ENCODE measurements at places on chromosomes 1 and 21.

- DNase-seq: no peak
Measured at GRCh38 chr1:167761400-167761799, 39.6 kb downstream of the MPZL1 start.

DNA sequence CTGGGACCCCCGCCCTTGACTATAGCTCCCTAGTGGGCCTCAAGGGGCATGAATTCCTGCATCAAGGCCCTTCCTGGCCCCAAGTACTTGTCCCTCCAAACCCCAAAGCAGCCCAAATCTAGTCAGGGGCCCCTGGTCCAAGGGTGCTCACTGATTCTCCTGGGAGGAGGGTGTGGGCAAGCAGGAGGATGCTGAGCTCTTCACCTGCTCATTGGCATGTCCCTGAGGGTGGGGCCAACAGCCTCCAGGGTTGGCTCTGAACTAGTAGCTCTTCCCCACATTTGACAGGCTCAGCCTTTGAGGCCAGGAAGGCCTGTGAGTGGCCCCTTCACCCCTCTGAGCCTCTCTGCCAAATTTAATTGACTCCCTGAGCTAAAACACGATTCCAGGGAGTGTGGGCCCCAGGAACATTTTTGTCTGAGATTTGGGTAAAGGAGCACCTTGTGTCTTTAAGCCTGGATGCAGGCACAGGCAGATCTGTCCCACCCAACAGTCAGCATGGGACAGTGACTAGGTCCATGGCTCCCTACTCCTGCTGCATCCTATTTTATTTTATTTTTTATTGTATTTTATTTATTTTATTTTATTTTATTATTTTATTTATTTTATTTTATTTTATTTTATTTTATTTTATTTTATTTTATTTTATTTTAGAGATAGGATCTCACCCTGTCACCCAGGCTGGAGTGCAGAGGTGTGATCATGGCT, 11.0 kb upstream of the WNT9A start:
- DNase-seq: no peak

DNA sequence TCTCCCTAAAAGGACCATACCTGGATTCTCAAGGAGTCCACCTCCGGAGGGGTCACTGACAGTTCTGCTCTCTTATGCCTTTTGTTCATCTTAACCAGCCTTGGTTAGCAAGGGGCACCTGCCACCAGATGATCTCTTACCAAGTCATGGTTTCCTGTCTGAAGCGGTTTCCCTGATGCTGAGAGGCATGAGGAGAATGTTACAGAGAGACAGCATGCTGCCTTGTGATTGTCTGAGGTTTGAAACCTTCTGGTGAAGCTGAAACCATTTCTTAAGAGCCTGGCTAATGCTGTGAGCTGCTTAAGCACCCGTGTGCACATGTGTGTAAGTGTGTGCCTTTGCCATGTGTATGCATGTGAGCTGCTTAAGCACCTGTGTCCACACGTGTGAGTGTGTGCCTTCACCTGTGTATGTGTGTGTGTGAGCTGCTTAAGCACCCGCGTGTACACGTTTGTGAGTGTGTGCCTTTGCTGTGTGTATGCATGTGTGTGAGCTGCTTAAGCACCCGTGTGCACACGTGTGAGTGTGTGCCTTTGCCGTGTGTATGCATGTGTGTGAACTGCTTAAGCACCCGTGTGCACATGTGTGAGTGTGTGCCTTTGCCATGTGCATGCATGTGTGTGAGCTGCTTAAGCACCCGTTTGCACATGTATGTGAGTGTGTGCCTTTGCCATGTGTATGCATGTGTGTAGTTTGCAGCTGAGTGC, 136.4 kb upstream of the COL6A1 start:
- DNase-seq: no peak

DNA sequence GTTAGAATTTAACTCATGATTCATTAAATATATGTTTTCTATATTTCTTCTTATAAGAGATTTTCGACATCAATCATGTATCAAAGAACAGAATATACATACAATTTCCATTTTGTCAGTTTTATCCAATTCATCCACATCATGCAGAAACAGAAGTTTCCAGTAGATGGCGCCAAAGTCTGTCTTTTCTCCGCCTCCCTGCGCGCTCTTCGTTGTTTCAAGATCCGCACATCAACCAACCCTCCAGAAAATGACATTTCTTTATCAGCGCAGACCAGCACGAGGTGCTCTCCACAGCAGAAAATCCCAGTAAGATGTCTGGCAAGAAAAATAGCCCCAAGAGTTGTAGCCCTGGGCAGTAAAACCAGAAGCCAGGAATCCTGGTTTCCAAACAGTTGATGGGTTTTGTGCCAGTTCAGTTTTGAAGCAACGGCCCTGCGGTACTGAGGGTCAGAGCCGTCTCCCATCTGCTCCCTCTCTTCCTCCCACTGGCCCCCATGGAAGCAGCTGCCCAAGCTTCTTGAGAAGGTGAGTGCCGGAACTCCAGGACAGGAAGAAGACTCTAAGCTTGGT, 38.6 kb upstream of the GPR137B start:
- no peak for DNase-seq

DNA sequence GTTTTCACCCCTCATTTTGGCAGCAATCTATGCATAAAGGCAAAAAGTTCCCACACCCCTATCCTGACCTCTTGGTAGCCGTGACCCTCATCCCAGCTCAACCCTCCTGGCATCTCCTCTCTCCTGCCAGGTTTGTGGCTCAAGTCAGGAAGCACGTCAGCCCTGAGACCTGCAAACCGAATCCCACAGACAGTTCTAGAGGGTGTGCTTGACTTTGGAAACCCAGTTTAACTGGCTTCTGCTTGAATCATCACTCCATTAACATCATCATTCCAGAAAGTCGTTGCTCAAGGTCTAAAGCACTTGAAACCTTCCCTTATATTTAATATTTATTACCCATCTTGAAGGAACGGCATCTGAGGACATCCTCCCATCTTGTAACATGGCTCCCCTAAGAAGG, 133.4 kb upstream of the ERG start:
- DNase-seq: no peak

GRCh38 chr1:167518331-167518700, at the start of gene CD247:
Gene CD247 (minus strand): TSS chr1:167518529. CDS start chr1:167518465, 64 bp downstream.
- peak; percentile 58 for DNase-seq

Measured in activated CD8-positive, alpha-beta memory T cell treated with anti-CD3 and anti-CD28 coated beads for 1 hour (primary cell).